Hematopoietic multipotent progenitor cell treated with erythropoietin and hydrocortisone succinate and interleukin-3 and kit ligand, for 6 days (in vitro differentiated cells): ENCODE measurements at places on chromosomes 2 and 18.

DNA sequence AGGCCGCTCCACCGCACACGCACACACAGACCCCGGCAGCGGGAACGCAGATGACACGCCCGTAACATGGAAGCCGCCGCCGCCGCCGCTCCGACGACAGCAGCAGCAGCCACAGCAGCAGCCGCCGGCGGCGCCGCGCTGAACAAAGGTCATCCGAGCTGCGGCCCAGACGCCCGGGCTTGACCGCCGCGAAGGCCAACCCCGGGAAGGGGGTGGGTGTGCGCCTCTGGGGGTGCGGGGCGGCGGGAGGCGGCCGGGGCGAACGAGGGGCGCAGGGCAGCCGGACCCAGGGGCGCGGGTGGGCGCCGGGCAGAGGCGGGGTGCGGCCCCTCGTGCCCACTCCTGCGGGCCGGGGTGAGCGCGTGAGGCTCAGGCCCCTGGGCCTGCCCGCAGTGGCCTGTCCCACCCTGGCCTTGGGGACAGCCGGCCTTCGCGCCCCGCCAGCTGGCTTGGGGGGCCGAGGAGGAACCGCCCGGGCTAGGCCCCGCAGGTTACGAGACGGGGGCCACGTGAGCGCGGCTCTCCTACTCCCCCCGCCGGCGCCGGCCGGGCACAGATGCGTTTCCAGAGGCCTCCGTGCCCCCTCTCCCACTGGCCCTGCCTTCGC, 1.0 kb upstream of the ZNF532 start:
- peak; percentile 24 for DNase-seq

DNA sequence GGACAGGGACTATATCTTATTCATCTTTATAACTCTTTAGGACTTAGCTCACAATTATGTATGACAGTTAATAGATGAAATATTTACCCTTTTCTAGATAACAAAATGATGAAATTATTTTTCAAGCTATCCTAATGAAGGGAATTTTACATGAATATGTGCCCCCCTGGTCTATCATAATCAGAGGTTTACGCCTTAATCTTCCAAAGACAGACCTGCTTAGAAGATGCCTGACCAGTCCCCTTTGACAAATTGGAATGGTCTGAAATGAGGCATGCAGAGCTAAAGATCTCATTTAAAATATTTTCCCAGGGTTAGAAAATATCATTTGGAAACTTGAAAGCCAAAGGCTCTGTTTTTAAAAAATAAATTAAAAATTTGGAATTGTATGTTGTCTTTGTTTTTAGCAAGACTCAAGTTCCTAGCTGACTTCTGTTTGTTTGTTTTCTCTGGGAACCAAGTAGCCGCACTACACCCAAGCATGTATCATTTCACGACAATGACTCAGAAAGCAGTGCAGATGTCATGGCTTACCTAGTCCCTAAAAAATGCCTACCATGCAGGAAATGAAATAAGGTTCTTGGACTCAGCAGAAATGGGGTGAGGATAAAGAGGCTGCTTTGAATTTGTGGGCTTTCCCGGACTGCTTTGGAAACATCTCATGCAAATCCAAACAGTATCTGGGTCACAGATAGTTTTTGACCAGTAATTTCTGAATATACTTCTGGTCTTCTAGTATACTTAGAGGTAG, 162.1 kb downstream of the ZEB2 start:
- no peak for DNase-seq

DNA sequence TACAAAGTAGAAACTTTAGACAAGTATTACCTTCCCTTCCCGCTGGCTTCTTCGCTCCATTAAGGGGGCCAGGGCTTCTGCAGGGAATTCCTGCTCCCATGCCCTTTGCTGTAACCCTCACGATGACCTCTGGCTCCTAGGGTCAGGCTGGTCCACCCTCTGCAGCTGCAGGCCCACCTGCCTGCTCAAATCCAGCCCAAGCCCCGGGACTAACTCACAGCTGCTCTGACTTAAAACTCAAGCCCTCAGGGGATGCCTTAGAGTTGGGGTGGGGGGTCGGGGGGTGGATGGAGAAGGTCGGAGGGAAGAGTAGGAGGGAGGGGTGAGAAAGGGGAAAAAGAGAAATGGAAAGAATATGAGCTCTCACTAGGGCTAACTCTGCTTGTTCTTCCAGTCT, 4.9 kb downstream of the IGFBP5 start:
- no peak for DNase-seq

DNA sequence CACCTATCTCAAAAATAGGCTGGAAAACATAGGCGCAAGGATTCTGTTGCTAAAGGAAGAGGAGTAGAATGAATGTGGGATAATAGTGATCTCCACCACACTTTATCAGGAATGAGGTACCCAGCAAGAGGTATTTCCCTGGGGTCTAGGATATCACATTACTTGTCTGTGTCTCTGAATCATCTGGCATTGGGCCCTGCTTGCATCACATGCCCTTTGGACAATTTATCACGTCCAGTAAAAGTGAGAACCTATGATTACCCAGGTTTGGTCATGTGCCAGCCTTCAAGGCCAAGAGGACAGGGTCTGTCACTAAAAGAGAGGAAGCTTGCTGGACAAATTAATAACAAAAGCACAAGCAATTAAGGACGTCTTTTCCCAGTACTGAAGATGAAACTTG, 11.4 kb upstream of the TRAPPC8 start:
- no peak for DNase-seq

GRCh38 chr2:134601264-134601663, 117.5 kb downstream of the TMEM163 start:
- no peak for DNase-seq

- DNase-seq: no peak
Measured at GRCh38 chr2:239302083-239302807, 98.6 kb downstream of the HDAC4 start.

DNA sequence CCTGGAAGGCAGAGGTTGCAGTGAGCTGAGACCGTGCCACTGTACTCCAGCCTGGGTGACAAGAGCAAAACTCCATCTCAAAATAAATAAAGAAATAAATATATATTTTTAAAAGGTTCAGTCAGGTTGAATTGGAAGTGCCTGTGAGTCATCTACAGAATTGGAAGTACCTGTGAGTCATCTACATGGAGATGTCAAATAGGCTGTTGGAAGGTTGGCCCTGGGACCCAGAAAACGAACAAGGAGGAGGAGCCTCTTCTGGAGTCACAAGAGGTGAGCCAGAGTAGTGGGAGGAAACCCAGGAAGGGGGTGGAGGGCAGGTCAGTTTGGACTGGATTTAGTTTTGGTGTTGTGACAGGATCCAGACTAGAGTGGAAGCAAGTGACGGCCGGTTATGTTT, 15.2 kb upstream of the SCYGR1 start:
- DNase-seq: no peak

DNA sequence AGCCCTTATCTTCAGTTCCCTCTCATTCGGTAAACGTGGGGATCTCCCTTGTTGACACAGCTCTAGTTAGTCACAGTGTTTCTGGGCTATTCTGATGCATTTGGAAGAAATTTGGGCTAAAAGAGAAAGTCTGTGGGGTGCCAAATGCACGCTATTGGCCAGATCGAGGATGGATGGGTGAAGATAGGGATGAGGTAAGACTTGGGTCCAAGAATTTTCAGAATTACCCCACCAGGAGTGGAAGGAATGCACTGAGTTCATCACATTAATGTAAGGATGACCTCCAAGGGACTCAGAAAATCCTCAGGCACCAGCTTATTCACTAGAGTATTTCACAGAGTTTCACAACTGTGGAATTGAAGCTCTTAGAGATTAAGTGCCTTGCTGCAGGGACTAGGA, 49.3 kb downstream of the NRP2 start:
- DNase-seq: no peak

DNA sequence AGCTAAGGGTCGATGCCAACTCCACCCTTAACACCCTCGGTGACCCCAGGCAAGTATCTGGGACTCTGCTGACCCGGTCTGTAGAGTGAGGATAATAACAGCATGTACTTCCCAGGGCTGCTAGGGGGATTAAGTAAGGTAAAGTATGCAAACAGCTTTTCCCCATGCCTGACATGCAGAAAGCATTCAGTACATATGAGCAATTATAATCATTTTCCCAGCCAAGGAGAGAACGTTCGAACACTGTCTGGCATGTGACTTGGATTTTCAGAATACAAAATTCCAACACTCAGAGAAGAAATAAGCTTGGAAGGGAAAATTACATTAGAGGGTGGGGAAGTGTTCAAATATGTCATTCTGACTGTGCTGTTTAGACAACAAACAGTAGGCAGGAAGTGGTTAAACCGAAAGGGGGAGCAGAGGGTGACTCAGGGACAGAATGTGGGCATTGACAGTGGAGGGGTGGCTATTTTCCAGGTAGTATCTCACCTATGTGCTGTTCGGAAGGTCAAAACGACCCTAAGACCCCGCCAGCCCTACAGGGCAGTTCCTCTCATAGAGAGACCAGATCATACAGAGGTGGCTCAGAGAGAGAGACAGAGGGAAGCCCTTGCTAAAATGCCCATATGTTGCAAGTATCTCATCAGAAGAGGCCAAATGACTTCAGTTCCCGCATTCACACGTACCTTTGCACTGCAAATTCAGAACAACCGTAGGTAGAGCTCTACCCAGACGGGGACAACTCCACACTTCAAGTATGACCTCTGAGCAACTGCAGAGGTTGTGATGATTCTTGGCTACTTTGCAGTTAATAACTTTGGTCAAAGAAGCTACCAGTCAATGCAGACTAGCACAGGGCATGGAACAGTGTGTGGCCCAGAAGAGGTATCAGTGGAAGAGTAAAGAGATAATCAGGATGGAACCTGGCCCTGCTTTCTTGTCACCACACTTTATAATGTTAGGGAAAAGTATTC, 14.8 kb downstream of the ASPRV1 start:
- peak; percentile 88 for DNase-seq

DNA sequence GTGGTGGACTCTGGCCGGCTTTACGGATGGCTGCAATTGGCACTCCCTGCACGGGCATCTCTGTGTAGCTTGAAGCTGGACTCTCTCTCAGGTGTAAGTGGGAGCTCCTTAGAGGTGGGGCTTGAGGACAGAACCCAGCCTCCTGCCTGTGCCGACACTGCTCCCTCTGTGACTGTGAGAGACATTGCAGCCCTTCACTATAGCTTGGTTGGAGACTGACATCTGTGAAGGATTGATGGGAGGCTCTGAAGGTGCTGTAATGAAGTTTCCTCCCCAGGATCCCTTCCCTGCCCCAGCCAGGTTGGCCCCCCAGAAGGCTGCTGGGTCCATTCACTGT, 166.7 kb downstream of the SH3RF3 start:
- DNase-seq: no peak

GRCh38 chr2:25251422-25252273, 83.3 kb upstream of the POMC start:
- peak; percentile 53 for DNase-seq

DNA sequence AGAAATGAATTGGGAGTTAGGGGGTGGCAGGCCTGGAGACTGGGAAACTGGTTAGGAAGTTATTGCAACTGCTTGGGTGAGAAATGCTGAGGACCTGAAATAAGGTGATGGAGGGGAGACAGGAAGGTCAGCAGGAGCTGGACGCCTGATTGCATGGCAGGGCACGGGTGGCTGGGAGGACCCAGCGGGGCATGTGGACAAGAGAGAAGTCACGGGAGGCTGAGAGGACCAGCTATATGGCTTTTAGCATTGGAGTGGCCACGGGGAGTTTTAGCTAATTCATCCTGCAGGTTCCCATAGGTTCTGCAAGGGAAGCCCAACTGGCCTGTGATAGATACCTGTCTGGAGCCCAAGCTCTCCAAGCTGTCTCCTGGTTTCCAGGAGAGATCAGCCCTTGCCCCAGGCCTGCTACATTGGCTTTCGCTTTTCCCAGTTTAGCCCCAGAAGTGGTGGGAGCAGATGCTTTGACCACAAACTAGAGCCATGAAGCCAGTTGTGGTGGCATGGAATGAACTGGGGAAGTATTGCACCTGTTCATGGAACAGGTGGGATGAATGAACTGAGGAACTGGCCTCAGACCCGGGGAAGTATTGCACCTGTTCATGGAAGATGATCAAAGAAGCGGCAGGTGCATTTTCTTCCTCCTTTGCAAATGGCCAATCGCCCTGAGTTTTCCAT, 93.6 kb upstream of the TAF1B start:
- DNase-seq: no peak

DNA sequence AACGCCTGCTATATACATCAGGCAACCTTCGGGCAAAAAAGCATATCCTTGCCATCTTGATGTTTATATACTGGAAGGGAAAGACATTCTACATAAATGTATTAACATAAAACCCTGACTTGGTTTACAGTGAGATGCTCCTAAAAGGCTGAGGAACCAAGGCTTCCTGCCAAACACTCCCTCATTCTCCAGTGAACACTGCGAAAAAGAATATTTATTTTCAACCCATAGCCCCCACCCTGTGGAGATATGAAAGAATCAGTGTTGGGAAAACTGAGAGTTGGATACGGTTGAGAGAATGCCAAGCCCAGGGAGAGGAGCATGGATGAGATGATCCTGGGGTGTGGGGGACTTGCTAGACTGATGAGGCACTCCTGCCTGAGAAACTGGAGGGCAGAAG, 94.9 kb downstream of the PIEZO2 start:
- DNase-seq: no peak

DNA sequence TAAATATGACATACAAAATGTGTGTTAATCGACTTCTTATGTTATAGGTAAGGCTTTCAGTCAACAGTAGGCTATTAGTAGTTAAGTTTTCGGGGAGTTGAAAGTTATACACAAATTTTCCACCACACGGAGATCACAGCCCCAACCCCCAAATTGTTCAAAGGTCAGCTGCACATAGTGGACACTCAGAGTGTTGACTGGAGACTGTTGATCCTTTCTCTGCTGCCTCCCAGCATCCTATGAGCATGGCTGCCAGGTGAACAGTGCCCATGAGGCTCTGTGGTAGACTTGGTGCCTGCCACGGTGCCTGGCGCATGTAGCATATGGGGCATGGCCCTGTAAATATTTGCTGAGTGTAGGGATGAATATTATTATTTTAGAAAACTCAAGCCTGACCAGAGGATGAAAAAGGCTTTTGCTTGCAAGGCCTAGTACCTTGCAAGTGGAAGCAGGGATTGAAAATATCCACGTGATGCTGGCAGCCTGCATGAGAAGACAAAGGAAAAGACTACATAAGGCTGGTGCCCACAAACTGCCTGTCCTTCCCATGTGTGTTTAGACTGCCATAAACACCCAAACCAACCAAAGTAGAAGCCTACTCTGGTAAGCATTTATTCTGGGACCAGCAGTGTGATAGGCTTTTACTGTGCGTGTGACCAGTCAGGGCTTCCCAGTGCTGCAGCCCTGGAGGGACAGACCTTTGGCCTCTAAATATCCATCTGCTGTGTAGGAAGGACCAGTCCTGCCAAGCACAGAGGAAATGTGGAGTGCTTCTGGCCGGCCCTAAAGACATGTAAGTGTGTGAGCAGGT, 226.1 kb downstream of the LDLRAD4 start:
- DNase-seq: no peak

- no peak for DNase-seq
Measured at GRCh38 chr2:48939232-48939631, 183.7 kb upstream of the LHCGR start.

DNA sequence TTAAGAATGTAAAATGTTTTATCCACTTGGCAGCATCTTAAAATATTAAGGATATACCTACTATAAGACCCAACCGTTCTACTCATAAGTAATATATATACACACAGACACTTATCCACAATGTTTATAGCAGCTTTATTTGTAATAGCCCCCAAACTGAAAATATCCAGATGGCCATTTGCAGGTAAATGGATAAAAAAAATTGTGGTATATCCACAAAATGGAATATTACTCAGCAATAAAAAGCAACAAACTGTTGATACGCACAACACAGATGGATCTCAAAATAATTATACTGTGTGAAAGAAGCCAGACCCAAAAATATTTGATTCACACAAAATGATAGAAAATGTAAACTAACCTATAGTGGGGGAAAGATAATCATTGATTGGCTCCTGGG, 122.0 kb downstream of the ARHGAP28 start:
- DNase-seq: no peak

GRCh38 chr2:94993176-94994062, 32.1 kb upstream of the MAL start:
- no peak for DNase-seq

GRCh38 chr2:64348386-64349130, 105.4 kb upstream of the LGALSL start:
- no peak for DNase-seq
